ENCODE measurements at places on chromosomes 11 and 22.

DNA sequence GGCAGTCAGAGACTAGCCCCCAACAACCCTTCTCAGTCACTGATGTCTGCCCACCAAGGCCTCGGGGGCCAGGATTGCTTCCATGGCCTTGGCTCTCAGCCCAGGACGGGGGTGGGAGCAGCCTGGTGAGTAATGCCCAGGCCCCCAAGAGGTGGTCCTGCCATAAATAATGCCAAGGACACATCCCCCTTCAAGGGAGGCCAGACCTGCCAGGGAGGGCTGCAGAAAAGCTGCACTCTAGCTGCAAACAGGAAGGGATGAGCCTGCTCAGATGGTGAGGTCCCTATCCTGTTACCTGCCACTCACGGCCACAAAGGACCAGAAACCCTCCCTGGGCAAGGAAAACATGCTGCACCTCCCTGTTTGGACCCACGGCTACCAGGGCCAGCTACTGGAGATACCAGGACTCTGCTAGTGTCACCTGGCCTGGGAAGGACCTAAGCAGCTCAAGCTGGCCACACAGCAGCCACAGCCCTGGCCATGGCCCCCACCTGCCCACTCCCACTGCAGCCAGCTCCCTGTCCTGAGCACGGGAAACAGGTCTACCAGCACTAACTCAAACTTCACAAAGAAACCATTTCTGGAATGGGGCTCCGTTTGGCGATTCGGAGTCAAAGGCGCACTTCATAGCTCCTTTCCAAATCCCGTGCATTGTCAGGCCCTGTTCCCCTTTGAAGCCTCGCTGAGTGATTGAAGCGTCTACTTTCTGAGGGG, 12.1 kb downstream of the GNB1L start:
- no peak for DNase-seq

- DNase-seq, result no peak
Observed at GRCh38 chr11:102005306-102005705, 41.9 kb upstream of the CFAP300 start.

DNA sequence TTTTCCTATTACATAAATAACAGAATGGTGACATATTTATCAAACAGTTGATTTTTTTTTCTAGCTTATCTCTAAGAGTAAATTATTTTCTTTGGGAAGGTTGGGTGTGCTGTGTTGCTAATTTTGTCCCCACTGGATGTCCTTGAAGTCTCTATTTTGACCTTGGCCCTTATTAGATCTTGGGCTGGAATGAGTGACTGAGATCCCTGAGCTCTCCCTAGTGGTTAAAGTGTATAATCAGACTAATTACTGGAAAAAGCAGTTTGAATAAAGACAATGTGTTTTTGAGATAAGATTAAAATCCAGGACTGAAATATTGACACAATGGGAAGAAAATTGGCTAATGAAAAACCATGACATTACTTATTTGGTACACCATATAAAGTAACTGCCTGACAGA, 56.1 kb downstream of the AASDHPPT start:
- DNase-seq, result no peak

DNA sequence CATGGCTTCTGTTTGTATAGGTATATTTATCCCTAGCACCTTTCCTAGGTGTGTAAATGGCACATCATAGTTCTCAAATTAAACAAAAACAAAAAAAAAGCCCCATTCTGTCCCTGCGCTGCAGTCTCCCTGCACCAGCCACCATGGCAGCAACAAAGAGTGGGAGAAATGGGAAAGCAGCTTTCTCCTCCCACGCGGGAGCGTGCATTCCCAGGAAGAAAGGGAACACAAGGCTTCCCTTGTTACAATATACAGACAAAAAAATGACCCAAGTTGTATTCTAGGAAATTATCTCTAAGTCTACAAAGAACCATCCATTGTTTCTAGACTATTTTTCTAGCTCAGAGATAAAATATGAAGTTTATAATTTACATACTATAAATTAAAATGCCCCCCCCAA, 16.1 kb upstream of the TMPRSS5 start:
- DNase-seq, result no peak

- no peak for DNase-seq
Observed at GRCh38 chr22:24129263-24129651, 52.0 kb upstream of the SUSD2 start.

GRCh38 chr11:45285250-45285828, 802 bp downstream of the SYT13 start:
- DNase-seq, result no peak

- DNase-seq, result peak; percentile 33
Observed at GRCh38 chr11:121194731-121195596, 93.9 kb downstream of the TECTA start.

GRCh38 chr11:93935826-93936225, 85.3 kb upstream of the HEPHL1 start:
- no peak for DNase-seq

DNA sequence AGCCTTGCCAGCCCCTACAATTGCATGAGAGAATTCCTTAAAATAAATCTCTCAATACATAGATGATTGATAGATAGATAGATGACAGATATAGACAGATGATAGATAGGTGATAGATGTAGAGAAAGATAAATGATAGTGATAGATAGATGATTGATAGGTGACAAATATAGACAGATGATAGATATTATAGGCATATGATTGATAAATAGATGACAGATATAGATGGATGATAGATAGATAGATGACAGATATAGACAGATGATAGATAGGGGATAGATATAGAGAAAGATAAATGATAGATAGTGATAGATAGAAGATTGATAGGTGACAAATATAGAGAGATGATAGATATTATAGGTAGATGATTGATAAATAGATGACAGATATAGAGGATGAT, 564.6 kb downstream of the ETS1 start:
- DNase-seq, result no peak

DNA sequence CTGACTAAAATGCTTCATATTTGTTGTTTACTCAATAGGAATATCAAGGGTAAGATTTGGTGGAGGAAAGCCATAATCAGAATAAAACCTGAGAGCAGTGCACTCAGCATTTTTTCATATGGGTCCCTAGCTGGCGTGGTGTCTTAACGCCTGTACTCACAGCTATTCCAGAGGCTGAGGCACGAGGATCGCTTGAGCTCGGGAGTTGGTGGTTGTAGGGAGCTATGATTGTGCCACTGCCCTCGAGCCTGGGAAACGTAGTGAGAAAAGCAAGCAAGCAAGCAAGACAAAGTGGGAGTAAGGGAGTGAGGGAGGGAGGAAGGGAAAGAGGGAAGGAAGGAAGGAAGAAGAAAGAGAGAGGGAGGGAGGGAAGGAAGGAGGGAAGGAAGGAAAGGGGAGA, 242.5 kb downstream of the OR4C45 start:
- DNase-seq, result no peak

DNA sequence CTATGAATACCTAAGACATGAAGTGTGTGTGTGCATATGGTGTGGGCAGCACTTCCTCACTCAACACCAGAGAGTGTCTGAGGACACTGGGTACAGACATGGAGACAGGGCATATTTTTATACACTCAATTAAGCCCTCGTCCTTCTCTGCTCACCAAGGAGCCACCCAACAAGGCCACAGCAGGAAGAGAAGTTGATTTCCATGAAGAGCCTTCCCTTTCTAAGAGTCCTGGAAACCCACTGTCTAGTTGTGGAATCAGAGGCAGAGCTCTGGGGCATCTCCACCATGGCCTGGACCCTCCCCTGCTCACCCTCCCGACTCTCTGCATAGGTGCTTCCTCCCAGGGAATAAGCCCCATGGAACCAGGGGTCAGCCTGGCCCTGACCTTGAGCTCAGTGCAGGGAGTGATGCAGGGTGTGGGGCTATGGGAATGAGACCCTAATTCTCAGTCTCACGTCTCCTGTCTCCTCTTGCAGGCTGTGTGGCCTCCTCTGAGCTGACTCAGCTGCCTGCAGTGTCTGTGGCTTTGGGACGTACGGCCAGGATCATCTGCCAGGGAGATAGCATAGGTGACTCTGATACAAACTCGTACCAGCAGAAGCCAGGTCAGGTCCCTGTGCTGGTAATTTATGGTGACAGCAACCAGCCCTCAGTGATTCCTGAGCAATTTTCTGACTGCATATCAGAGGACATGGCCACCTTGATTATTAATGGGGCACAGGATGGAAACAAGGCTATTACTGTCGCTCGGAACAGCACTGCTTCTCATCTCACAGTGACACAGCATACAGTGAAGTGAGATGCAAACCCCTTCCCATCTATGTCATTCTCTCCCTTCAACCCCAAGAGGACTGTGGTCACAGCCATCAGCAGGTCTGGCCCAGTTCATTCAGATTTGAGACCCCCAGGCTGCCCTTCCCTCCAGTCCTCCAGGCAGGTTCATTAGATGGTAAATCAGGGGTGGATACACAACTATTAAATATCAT, 14.6 kb upstream of the IGLL5 start:
- DNase-seq, result no peak

DNA sequence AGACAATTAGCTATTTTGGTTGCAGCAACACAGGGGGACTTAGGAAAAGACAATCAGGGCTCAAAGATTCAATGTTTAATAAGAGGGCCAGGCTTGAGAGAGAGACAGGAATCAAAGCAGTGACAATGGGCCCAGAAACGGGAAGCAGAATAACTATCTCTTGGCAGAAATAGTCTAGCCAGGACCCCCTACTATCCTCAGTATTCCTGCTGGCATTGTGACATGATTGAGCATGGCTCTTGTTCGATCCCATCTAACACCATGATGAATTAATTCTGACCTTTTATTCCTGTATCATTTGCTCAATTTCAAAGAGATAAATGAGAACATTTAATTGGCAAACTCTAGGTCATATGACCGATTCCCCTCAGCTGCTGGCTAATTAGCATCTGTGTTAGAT, 12.8 kb upstream of the ANO5 start:
- no peak for DNase-seq

DNA sequence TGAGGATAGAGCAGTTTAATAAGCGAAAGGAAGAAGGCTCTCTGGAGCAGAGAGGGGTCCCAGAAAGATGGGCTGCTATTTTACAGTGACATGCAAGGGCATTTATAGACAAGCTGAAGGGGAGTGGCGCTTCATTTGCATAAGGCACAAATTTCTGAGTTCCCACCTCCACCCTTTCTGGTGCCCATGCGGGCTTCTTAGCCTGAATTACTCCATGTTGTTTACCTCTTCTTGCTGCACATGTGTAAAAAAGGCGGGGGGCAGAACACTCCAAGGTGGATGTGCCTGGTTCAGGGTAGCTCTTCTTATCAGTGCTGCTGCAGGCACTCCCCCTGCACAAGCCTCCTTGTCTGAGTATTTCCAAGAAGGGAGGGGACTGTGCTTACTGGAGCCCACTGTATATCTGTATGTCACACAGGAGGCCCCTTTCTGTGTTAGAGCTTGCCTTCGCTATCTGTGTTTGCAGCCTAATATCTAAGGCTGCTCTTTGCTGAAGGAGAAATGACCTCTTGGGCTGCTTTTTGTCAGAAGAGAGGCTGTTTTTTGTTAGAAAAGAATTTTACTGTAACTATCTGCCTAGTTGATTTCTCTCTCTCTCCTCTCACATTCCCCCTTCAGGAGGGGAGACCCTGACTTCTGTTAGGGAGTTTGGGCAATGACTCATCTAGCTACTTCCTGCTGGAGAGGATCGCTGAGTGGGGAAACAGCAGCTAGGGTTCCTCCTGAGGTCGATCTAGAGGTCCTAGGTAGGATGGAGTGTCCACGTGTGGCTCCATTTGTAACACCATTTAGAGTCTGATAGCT, 1057.0 kb upstream of the CNTN5 start:
- no peak for DNase-seq

DNA sequence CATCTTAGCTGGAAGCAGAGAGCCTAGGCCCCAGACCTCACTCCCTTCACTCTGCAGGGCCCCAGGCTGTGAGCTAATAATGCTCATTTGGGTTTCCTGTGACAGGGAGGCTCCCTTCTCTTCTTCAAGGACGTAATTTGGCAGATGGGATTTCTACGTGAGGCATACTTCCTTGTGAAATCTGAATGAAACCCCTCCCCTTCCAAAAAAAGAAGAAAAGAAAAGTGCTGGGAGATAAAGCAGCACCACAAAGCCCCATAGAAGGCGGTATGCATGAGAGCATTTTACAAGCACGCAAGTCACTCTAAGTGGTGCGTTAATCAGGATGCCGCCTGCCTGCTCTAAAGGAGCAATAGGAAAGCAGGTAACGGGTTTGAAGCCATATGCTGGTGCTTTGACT, 5.7 kb downstream of the P2RX3 start:
- no peak for DNase-seq

DNA sequence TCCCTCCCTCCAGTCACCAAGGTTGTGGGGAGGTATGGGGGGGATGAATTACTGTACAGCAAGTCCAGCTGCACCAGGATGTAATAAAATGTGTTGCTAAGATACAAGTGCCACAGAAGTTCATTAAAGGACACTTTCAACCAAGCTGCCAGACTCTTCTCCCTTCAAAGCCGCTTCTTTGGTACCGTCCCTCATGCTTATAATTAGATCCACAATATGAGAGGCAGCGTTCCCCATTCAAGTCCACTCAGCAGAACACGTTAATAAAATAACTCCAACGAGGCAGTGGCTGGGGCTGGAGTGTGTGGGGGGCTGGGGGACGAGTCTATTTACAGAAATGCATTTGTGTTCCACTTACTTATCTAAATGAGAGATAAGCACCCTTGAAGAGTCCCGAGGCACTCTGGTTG, 14.7 kb downstream of the PHF21B start:
- no peak for DNase-seq

- no peak for DNase-seq
Observed at GRCh38 chr22:47727641-47728040, 965.2 kb downstream of the TBC1D22A start.

- no peak for DNase-seq
Observed at GRCh38 chr11:111963931-111964340, 26.8 kb downstream of the DIXDC1 start.

GRCh38 chr11:66437979-66438503, 607 bp downstream of the MRPL11 start:
- DNase-seq, result no peak

- DNase-seq, result no peak
Observed at GRCh38 chr22:46113110-46113909, 37.0 kb upstream of the PPARA start.

DNA sequence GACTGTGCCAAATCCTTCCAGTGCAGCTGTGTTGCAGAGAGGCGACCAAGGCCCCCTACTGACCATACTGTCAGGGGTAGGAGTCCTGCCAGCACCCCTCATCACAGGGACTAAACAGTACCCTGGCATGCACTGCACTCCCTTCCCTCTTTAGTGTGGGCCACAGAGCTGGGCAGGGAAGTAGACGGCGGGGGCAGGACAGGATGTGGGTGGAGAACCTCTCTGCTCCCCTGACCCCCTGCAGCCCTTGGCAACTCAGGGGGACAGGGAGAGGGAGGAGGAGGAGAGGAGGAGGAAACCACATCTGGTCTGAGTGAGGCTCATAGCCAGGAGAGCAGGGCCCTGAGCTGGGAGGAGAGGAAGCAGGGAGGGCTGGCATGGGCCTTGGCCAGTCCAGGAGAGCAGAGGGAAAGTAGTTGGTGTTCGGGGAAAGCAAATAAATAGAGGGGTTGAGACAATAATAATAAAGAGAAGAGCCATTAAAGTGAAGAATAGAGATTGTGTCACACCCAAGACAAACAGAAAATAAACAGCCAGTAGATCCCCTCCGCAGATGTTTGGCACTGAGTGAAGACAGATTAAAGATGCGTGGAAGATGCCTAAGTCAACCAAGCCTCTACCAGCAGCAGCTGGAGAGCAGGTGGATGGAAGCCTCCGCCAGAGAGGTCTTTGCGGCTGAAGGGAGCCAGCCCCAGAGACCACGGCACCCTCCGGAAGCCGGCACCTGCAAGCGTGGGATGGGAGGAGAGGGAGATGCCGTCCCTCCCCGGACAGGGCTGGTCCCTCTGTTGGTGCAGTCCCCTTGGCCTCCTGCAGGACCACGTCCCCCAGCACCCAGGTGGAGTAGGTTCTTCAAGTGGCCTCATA, 61.5 kb downstream of the RPUSD4 start:
- no peak for DNase-seq

All from CD8-positive, alpha-beta memory T cell (primary cell).